GM23248 (cell line): ENCODE measurements at places on chromosomes 2 and 18. TPM values are rescaled to one million over a fixed set of nuclear protein-coding genes. Genes with fewer than 3 reads are reported as not detected.

The CYRIA gene
- not detected in 2 replicates for total RNA-seq

The STPG4 gene
- not detected in 2 replicates for total RNA-seq

The COL3A1 gene
- 2,141 and 2,153 TPM in 2 replicates for total RNA-seq

GRCh38 chr18:23340661-23341060 is 112.4 kb upstream of the RIOK3 start:
- no peak for DNase-seq

DNA sequence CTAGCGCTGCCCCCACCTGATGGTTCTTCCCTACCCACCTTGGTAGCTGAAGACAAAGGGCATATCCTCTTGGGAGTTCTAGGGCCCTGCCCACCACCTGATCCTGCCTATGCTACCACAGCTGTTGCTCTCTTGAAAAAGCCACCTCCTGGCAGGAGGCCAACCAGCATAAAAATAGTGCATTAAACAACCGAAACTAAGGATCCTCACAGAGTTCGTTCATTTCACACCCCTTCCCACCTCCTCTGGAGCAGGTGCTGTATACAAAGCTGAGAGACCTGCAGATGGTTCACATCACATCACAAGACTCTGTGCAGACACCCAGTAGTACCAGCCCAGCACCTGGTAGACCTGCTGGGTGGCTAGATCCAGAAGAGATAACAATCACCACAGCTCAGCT is 1348.0 kb upstream of the TMEFF2 start:
- DNase-seq: no peak

DNA sequence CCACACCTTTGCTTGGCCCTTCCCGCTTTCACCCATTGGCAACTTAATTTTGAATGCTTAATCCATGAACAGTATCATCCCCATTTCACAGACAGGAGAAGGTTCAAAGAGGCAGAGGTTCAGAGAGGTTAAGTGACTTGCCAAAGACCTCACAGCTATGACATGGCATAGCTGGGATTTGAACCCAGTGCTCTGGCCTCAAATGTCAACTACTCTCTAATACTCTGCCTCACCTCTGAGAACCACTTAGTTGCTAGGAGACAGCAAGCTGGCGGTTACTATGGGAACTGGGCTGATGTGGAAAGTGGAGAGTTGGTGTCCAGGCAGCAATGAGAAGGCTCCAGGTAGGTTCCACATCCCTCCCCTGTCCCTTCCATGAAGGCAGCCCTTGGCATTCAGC is 15.8 kb upstream of the PRSS56 start:
- DNase-seq: no peak

The LIPG gene
- 0.25 and 0.43 TPM in 2 replicates for total RNA-seq

The TSPYL6 gene
- not detected in 2 replicates for total RNA-seq

DNA sequence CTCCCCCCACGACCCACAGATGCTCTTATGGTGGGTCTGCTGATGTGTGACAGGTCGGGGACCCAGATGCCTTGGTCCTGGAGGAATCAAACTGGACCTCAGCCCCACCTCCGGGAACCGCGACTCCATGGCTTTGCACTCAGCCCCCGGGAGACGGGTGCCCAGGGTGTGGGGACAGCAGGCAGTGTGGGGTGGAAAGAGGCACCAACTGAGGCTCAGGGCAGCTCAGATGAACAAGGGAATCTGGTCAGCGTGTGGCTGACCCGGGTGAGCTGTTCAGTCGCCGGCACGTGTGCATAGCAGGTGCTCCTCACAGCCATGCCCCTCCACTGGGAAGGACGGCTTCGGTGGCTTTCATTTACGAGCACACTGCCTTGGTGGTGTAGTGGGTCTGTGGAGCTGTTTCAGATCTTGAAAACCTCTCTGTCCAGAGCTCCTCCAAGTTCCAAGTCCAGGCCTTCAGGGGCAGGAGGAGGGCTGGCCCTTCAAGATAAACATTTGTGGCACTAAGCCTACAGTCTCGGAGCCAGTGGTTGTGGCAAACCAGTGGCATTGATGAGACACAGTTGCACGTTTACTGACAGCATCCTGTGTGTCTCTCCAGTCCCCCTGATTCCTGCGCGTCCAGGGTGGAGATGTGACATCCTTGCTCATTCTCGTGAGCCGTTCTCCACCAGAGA is 471.2 kb upstream of the HS6ST1 start:
- DNase-seq: no peak

DNA sequence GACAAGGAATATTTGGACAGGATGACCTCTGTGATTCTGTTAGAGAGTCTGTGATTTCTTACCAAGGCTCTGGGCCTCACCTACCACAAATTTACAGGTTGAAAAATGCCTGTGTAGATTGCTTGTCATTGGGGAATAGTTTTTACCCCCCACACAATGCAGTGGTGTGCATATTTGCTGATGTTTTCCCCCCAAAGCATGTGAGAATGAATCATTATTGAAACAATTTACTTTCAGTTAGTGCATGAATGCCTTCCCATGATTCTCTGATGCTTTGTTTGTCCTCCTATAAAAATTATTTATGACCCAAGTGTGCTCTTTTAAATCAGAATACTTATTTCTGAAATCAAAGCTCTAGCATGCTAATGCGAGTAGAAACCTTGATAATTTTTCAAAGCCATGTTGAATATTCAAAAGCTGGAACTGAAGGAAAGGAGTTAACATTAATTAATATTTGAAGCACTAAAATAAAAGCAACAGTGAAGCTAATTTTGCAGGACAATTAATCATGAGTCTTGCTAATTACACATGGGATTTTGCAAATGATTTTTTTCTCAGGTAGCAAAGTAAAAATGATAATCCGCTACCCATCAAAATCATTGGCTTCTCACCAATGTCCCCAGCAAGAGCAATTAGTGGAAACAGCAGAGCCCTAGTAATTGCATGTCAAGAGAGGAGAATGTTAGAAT is 361.2 kb upstream of the HNRNPA3 start:
- DNase-seq: no peak

- DNase-seq: peak; percentile 43
Measured at GRCh38 chr2:100844514-100844913, 24.6 kb downstream of the NPAS2 start.

The MOGAT1 gene
- not detected in 2 replicates for total RNA-seq

- DNase-seq: peak; percentile 45
Measured at GRCh38 chr2:99338029-99338585, 918 bp downstream of the EIF5B start.

DNA sequence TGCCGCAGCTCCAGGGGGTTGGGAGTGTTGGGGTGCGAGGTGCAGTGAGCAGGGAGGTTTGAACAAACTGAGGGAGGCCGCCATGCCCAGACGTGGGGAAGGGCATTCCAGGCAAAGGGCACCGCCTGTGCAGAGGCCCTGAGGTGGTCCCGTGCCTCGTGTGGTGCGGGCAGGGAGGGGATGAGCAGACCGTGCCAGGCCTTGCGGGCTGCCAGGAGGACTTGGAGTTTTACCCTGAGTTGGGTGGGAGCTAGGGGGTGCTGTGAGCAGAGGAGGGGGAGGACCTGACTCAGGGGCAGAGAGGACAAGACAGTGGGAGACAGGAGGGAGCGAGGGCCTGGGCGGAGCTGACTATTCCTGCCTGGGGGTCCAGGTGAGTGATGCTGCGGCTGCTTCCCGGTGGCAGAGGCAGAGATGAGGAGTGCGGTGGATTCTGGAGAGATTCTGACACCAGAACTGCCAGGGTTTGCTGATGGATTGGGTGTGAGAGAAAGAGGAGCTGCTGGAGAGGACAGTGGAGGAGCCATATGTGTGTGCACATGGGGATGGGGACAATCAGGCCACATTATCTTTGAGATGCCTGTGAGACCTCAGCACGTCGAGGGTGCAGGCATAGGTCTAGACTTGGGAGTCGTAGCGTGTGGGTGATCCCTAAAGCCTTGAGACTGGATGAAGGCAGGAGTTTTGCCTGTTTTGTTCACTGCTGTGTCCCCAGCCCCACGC is 23.4 kb downstream of the ZAP70 start:
- DNase-seq: no peak

- peak; percentile 46 for DNase-seq
Measured at GRCh38 chr2:147165697-147166382, 679.0 kb upstream of the ACVR2A start.

The LYG1 gene
- total RNA-seq: not detected in 2 replicates

The PROKR1 gene
- total RNA-seq: 0.11 TPM in 1 of 2 replicates, not detected in the other

DNA sequence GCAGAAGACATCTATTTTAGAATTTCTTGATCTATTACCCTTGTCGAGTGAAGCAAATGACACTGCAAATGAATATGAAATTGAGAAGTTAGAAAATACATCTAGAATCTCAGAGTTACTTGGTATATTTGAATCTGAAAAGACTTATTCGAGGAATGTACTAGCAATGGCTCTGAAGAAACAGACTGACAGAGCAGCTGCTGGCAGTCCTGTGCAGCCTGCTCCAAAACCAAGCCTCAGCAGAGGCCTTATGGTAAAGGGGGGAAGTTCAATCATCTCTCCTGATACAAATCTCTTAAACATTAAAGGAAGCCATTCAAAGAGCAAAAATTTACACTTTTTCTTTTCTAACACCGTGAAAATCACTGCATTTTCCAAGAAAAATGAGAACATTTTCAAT is 370.4 kb downstream of the XIRP2 start:
- DNase-seq: no peak

GRCh38 chr2:179861027-179861415 is 391 bp downstream of the ZNF385B start:
- DNase-seq: peak; percentile 53

DNA sequence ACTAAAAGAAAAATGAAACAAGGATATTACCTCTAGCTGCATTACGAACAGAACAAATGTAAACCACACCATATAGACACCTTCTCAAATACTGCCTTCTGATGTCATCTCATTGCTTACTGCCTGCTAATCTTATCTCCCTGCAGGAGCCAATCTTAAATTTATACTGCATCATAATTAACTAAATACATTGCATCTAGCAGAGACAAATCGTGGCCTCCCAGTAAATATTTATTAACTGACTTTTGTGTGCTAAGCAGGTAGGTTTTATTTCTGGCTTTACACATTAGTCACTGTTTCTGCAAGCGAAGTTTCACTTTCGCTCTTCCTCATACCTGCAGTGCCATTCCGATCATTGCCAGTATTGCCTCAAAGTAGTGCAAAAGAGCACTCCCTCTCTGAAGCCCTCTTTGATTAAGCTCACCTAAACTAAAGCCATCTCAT is 67.5 kb downstream of the SPATS2L start:
- DNase-seq: no peak

DNA sequence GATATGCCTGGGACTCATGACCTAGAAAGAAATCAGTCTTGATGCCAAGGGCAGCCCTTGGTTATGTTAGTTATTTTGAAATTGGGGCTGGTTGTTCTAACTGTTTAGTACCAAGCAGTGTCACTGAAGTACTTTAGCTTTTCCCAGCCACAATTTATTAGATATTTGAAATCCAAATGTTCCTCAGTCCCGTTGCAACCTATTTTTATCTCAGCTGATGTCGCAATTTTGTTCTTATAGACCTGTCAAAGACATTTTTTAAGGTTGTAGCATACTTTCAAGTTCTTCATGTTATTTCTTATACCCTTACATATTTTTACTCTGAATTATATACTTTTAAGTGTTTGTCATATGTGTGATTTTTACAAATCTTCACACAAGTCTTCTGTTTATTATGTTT is 100.1 kb downstream of the LRP1B start:
- DNase-seq: no peak

The GPR45 gene
- not detected in 2 replicates for total RNA-seq

The DIPK1C gene
- not detected in 2 replicates for total RNA-seq

- DNase-seq: peak; percentile 66
Measured at GRCh38 chr18:34787931-34788532, 77.9 kb downstream of the DTNA start.

The DES gene
- 0.51 and 2.7 TPM in 2 replicates for total RNA-seq

GRCh38 chr2:19632403-19632991 is 269.3 kb downstream of the TTC32 start:
- peak; percentile 61 for DNase-seq

DNA sequence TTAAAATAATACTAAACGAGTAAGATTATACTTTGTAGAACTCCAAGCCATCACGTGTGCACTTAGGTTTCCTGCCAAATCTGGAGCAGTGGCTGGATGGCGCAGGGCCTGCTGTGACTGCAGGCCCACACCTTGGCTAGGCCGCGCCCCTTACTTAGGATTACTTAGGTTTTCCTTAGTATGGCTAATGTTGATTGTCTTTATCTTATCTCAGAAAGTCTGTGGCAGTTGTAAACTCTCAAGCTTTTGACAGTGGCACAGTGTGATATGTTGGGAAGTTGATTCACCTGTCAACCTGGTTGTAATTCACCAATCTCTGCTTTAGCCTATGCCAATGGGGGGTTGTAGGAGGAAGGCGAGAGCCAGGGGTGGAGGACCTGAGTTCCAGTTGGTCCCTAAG is 208.4 kb downstream of the ZNF407 start:
- DNase-seq: no peak

The DSC2 gene
- not detected in 2 replicates for total RNA-seq
